ENCODE measurements at places on chromosomes 2 and 18.

GRCh38 chr2:241458687-241459086 is 49.7 kb downstream of the STK25 start:
- DNase-seq, result no peak

DNA sequence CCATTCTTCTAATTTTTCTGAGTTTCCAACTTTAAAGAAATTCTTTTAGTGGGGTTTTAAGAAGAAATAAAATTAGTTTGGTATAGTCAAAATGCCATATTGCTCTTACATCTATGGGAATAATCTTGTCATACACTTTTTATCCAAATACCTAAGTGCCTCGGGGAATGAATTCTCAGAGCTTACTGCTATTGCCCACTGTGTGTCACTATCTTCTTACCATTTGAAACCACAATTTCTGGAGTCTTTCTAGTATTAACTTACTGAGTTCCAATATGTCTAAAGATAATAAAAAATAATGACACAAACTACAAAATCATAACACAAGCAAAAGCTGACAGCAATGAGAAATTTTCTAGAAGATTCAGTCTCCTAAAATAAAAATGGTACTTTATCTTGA is 23.7 kb upstream of the DNAH6 start:
- no peak for DNase-seq

DNA sequence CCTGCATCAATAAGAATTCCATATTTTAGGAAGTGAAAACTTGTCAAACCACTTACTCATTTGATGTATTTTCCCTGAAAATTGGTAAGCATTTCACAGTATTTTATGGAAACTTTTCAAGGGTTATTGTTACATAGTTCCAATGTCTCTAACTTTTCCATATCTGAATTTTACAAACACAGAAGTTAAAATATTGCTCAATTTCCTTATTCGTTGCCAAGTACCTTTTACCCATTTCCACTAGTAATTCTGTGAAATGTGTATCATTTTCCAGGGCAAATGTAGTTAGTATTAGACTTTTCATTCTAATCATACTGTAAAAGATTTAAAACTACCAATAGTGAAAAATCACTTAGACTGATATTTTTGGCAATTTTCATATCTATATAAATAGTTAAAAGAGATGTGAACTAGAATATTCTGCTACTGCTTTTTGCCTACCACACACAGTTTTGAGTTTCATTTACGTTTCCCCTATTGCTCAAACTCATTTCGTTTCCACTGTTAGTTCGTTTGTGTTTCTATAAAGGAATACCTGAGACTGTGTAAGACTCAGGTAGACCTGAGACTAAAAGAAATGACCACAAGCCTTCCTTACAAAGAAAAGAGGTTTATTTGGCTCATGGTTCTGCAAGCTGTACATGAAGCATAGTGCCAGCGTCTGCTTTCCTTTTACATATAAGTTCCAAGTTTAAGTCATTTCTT is 86.3 kb downstream of the PMS1 start:
- no peak for DNase-seq

GRCh38 chr2:107266555-107266954 is 380.6 kb upstream of the ST6GAL2 start:
- no peak for DNase-seq

GRCh38 chr2:234488913-234489451 is 7.9 kb downstream of the ARL4C start:
- peak; percentile 67 for DNase-seq

DNA sequence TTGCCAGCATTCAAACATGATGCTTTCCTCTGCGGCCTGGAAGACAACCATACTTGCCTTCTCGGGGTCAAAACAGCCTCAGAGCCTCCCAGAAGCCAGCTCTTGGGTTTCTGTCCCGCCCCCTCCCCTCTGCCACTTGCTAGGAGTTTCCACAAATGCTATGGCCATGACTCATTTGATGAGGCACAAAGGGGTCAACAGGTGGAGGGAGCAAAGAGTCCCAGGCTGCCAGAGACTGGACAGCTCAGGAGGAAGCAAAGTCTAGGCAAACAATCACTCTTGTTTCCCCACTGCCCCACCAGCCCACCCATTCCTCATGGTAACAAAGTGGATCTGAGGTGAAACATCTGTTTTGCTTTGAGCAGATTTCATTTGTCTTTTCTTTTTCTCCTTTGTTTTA is 551.1 kb downstream of the TNS1 start:
- DNase-seq, result peak; percentile 17

DNA sequence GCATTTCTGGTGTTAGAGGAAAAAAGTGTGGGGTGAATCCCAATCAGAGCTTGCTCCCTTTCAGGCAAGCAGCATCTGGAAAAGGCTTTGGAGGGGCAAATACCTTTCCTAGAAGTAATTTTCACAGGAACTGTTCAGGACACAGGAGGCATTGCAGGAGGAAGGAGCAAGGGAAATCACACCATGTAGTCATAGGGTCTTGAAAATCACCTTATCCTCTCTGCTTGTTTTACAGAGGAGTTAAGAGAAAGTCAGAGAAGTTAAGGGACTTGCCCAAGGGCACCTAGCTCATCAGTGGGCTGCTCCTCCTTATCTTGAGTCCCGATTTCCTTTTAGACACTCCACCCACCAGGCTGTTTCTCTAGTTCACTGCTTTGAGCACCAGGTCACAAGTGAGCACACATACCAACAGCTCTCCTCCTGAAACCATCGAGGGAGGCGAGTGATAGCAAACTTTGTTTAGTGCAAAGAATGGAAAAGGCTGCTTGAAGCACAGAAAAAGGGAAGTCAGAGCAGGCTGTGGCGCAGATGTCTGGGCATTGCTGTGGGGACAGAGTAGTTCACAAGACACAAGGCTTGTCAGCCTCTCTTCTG is 89.2 kb upstream of the CXCR4 start:
- peak; percentile 31 for DNase-seq

- DNase-seq, result no peak
Measured at GRCh38 chr2:144645083-144645778, 125.3 kb upstream of the ZEB2 start.

GRCh38 chr2:128817171-128817570 is 498.5 kb upstream of the HS6ST1 start:
- DNase-seq, result no peak

DNA sequence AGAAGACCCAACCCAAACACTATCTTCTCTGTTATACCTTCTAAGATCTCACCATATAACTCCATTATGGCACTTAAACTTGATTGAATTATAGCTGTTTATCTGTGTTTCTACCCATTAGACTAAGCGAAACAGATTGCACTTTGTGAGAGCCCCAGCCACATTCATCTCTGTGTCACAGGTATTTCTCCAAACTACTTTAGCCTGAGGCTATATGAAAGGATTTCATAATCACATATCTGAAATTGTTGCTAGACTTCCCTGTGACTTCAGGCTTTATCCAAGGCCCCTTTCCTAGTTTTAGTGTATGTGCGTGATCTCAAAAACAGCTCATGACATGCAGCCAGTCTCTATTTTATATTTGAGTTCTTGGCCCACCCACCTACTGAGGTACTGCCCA is 745.0 kb upstream of the ACVR2A start:
- no peak for DNase-seq

DNA sequence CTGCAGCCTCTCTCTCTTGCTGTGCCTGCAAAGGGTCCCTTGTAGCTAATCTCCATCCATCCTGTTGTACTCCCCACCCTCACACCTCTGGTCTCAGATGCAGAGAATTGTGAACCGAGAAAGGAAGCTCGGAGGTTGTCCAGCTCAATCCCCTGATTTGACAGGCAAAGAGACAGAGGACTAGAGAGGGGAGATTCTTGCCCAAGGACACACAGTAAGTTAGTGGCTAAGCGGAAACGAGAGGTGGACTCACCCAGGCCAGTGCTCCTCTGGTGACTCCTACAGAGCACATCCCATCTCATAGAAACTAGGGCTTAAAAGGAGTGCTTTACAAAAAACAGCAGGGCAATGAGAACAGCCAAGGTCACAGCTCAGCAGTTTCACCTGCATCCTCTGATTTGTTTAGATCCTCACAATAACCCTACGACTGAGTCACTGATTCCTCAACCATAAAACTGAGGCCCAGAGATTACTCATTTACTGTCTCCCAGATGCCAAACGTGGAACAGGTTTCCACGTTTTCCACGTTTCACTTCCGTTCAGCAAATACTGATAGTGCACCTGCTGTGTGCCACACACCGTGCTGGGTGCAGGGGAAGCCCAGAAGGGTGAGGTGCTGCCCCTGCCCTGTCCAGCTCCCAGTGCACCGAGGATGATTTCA is 22.1 kb downstream of the EHD3 start:
- DNase-seq, result no peak

GRCh38 chr2:74368499-74368898 is 11.6 kb downstream of the DCTN1 start:
- DNase-seq, result no peak

- no peak for DNase-seq
Measured at GRCh38 chr18:3675446-3675845, 225.5 kb downstream of the TGIF1 start.

DNA sequence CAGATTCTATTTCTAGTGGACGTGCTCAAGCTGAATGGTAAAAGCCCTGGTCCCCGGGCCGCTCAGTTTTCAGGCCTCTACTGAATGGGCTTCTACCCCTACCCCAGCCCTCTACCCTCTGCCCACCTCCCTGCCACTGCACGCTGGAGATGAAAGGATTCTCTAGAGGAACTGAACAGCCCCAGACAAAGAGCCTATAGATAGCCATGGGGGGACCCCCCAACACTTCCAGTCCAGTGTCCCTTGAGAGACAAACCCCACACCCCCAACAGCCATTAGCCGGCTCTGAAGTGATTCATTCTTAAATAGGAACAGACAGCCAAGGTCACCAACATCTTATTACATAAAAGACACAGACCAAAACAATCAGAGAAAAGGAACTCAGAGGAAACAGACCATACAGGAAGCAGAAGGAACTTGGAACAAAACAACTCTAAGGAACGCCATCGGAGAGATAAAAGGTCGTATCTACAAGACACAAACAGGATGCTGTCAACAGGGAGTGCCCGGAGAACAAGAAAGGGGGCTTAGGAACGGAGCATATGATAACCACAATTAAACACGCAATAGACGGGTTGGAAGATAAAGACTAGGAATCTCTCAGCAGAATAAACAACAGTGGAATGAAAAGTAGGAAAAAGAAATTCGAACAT is 23.5 kb downstream of the TMEM37 start:
- no peak for DNase-seq

DNA sequence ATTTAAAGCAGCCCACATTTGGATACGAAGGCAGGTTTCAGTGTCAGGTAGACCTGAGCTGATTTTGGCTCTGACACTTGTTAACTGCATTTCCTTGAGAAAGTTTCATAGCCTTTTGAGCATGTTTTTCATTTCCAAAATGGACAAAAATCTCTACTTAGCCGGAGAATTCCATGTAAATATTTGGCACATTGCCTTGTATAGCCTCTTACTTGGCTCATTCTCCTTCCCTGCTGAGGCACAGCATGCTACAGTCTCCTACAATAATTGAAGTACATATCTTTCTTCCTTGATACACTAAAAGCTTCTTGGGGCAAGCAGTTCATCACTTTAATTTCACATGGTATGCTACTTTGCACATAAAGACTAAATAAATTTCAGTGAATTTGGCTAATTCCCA is 772.2 kb upstream of the CHAC2 start:
- DNase-seq, result no peak

- DNase-seq, result no peak
Measured at GRCh38 chr2:64134813-64135212, 9.4 kb downstream of the PELI1 start.

DNA sequence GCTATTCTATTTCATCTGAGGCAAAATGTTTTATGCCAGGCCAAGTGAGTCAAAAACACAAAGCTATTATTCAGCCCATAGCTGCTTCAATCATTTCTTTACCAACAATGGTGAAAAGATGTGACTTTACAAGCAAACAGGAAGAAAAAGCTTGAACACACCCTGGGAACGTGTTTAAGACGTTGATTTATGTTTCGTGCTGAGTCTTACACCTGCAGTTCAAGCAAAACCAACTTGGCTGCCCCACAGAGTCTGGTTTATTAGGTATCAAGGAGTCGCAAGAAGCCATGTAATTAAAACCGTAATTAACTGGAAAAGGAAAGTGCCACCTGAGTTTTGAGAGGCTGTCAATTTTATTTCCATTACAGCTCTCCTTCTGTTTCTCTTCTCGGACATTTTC is 295.5 kb downstream of the MEIS1 start:
- no peak for DNase-seq
